ENCODE measurements at places on chromosomes 7 and 10.

DNA sequence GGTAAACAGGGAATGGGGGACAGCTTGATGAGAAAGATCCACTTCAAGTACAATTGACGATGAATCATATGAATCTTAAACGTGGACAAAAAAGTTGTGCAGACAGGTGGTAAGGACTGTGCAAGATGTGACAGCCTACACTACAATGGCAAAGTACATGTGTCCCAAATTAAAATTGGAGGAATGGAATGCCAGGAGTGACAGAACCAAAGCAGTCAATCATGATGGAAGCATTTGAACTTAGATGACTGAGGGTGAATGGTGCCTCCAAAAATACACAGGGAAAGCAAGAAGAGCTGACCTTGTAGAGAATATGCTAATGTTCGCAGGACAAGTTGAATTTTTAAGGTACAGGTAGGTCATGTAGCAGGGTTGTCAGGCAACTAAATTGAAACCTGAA lies 150.3 kb upstream of the WNT16 start:
- no peak overlapping the region for H3K27ac ChIP-seq
- DNase-seq = no peak
- no peak overlapping the region for H3K4me3 ChIP-seq
- H3K27me3 ChIP-seq = peaks cover 2% of the 10 kb centered on the region

DNA sequence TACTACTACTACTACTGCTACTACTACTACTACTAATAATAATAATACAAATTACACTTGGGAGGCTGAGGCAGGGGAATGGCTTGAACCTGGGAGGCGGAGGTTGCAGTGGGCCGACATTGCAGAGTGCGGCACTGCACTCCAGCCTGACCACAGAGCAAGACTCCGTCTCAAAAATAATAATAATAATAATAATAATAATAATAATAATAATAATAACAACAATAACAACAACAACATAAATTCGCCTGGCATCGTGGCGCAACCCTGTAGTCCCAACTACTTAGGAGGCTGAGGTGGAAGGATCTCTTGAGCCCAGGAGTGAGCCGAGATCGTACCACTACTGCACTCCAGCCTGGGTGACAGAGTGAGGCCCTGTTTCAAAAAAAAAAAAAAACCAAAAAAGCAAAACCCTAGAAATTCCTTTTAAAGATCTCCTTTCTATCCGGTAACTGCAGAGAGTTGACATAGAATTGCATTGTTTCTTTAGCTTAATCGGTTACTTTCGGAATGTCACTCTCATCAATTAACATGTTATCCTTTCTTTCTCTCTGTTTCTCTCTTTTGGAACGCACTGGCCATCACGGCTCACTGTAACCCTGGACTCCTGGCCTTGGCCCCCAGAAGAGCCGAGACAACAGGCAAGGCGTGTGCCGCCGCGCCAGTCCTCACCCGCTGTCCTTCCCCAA lies 972 bp downstream of the PHYH start:
- no peak for DNase-seq
- H3K36me3 ChIP-seq = no peaks in the 10 kb centered on the region
- peaks cover 7% of the 10 kb centered on the region for H3K27me3 ChIP-seq
- H3K27ac ChIP-seq = peak overlapping the region; percentile 46

DNA sequence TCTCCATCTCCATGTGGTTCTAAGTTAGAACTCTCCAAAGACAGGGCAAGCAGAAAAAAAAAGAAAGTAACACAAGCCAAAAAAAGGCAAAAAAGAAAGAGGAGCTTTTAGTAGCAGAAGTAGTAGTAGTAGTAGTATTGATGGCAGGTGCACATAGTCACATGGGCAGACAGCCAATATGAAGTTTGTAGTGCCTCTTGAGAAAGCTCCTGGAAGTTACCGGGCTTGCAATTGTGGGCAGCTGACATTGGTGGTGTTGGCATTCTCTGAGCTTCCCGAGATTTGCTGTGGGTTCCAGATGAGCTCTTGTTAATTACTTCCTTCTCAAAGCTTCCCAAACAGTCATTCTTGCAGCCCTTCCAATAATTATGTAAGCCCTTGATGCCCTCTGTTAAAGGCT lies 1128.5 kb downstream of the TYW1 start:
- H3K4me3 ChIP-seq = no peak overlapping the region
- no peak overlapping the region for H3K27ac ChIP-seq
- H3K36me3 ChIP-seq = no peaks in the 10 kb centered on the region
- H3K4me1 ChIP-seq = no peaks in the 10 kb centered on the region
- peaks cover 2% of the 10 kb centered on the region for H3K27me3 ChIP-seq
- no peak for DNase-seq

GRCh38 chr7:144454256-144455039 lies 51.0 kb upstream of the NOBOX start:
- DNase-seq = no peak
- H3K27me3 ChIP-seq = no peaks in the 10 kb centered on the region
- H3K27ac ChIP-seq = no peak overlapping the region
- peaks cover 4% of the 10 kb centered on the region for H3K4me1 ChIP-seq
- no peaks in the 10 kb centered on the region for H3K36me3 ChIP-seq

GRCh38 chr7:98459529-98459928 lies 58.6 kb upstream of the BAIAP2L1 start:
- no peak overlapping the region for H3K4me3 ChIP-seq
- DNase-seq = no peak
- H3K36me3 ChIP-seq = no peaks in the 10 kb centered on the region
- H3K4me1 ChIP-seq = no peaks in the 10 kb centered on the region
- H3K27me3 ChIP-seq = peaks cover 6% of the 10 kb centered on the region

DNA sequence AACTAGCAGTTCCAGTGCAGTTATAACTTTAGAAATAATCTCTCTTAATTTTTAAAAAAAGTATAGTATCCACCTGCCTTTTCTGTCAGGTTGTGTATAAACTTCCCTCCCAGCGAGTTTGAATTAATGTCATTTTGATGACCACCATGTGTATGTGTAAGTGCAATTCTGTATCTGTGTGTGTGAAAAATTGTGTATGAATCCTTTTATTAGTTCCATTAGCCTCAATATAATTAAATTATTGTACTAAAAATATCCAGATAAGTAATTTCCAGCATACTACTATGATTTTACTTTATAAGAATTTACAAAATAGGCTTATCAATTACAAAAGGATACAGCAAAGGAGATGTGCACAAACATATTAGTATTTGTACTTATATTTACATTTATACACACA lies 421.1 kb upstream of the LRGUK start:
- peaks cover 3% of the 10 kb centered on the region for H3K4me1 ChIP-seq
- H3K27me3 ChIP-seq = no peaks in the 10 kb centered on the region
- no peak overlapping the region for H3K4me3 ChIP-seq

DNA sequence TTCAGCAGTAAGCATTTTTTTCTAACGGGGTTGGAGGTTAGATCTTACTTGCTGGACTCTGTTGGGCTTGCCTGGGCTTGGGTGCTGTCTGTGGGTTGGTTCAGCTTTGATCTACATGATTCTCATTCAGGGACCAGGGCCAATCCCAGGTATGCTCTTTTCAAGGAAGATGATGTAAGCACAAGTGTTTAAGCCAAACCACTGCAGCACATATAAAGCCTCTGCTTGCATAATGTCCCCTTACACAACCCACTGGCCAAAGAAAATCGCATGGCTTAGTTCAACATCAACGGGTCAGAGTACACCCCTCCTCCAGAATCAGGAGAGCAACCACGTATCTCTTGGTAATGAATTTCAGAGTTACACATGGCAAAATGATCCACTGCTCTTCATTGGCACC lies 83.9 kb downstream of the DNAJB9 start:
- H3K27me3 ChIP-seq = peaks cover 2% of the 10 kb centered on the region
- peaks cover 6% of the 10 kb centered on the region for H3K4me1 ChIP-seq
- H3K4me3 ChIP-seq = no peak overlapping the region
- no peaks in the 10 kb centered on the region for H3K36me3 ChIP-seq
- H3K27ac ChIP-seq = no peak overlapping the region
- no peak for DNase-seq

DNA sequence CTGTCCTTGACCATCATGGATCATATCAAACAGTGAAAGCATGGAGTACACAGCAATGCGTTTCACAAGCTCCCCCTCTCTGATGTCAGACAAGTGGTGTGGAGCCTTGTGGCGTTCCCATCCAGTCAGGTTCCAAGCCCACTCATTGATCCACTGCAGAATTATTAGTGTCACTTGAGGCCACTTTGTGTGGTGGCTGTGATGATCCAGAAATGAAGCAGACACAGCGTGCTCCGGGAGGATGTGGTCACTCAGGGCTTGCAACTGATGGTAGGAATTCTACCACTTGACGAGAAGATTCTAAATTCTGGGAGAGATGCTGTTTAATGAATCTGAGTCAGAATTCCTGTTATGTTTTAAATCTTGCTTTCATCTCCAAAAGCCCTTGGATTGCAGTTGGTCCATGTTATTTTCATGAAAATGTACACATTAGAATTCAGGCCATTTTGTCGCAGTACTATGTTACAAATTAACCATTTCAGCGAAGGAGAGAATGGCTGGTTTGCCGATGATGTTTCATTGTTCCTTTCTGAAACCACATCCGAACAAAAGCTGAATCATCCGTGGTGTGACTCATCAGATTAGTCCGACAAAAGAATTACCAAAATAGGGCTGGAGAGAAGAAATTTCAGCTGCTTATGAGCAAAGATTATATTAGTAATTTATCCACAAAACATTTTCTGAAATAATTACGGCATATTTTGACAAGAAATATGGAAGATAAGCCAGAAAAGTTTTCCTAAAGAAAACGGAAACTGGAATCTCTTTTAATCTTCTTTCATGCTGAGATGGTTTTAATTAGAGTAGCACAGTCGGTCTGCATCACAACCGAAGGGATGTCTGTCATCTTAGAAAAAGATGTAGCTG lies 48.1 kb downstream of the INSYN2A start:
- peak overlapping the region; percentile 4 for H3K27ac ChIP-seq
- no peak overlapping the region for H3K4me3 ChIP-seq
- peaks cover 1% of the 10 kb centered on the region for H3K27me3 ChIP-seq
- peaks cover 15% of the 10 kb centered on the region for H3K36me3 ChIP-seq
- peaks cover 3% of the 10 kb centered on the region for H3K4me1 ChIP-seq

GRCh38 chr10:73650537-73651331 lies 5.1 kb downstream of the SYNPO2L start:
- no peak for DNase-seq
- H3K4me3 ChIP-seq = no peak overlapping the region
- peaks cover 13% of the 10 kb centered on the region for H3K27me3 ChIP-seq
- peaks cover 4% of the 10 kb centered on the region for H3K36me3 ChIP-seq

- H3K27ac ChIP-seq = peak overlapping the region; percentile 4
- H3K4me1 ChIP-seq = peaks cover 32% of the 10 kb centered on the region
- peaks cover 12% of the 10 kb centered on the region for H3K27me3 ChIP-seq
- peaks cover 10% of the 10 kb centered on the region for H3K36me3 ChIP-seq
These were observed 1.2 kb upstream of the TMEM243 start for GRCh38 chr7:87220734-87221215.

GRCh38 chr10:113169853-113170460 lies 219.9 kb downstream of the TCF7L2 start:
- H3K27ac ChIP-seq = no peak overlapping the region
- H3K27me3 ChIP-seq = peaks cover 2% of the 10 kb centered on the region
- DNase-seq = no peak
- peaks cover 12% of the 10 kb centered on the region for H3K4me1 ChIP-seq
- no peak overlapping the region for H3K4me3 ChIP-seq
- H3K36me3 ChIP-seq = no peaks in the 10 kb centered on the region

GRCh38 chr10:122050311-122050710 lies 61.3 kb downstream of the TACC2 start:
- no peak overlapping the region for H3K27ac ChIP-seq
- peaks cover 3% of the 10 kb centered on the region for H3K4me1 ChIP-seq
- no peaks in the 10 kb centered on the region for H3K27me3 ChIP-seq
- DNase-seq = no peak
- no peak overlapping the region for H3K4me3 ChIP-seq

DNA sequence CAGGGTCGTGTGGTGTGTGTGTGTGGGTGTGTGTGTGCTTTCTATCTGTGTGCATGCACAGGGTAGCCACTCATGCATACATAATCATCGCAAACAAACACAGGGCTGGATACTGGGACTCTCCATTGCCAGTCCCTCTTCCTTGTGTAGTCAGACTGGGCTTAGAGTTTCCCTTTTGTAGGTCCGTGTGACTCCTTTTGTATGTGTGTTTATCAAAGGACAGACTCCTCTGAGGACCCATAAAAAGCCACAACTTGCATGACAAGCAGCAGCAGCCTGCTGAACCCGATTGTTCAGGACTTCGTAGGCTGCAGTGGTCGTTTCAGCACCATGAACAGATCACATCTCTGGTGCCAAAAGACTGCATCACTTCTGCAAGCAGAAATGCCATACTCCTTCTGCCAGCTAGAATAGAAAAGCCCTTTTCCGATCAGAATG lies 895 bp downstream of the VSTM2A start:
- no peaks in the 10 kb centered on the region for H3K27me3 ChIP-seq
- no peak overlapping the region for H3K4me3 ChIP-seq
- DNase-seq = peak; percentile 63

GRCh38 chr10:27701938-27702537 lies 43.6 kb downstream of the MKX start:
- no peak overlapping the region for H3K4me3 ChIP-seq
- H3K36me3 ChIP-seq = no peaks in the 10 kb centered on the region
- H3K27me3 ChIP-seq = no peaks in the 10 kb centered on the region
- no peak for DNase-seq

- no peaks in the 10 kb centered on the region for H3K36me3 ChIP-seq
- no peak overlapping the region for H3K4me3 ChIP-seq
- no peak for DNase-seq
These were observed 910.6 kb downstream of the KCNMA1 start for GRCh38 chr10:76727038-76727437.

- DNase-seq = no peak
- peaks cover 2% of the 10 kb centered on the region for H3K27me3 ChIP-seq
- H3K36me3 ChIP-seq = peaks cover 4% of the 10 kb centered on the region
- H3K4me1 ChIP-seq = peaks cover 2% of the 10 kb centered on the region
These were observed 611.3 kb upstream of the GALNT17 start for GRCh38 chr7:70520611-70521010.

DNA sequence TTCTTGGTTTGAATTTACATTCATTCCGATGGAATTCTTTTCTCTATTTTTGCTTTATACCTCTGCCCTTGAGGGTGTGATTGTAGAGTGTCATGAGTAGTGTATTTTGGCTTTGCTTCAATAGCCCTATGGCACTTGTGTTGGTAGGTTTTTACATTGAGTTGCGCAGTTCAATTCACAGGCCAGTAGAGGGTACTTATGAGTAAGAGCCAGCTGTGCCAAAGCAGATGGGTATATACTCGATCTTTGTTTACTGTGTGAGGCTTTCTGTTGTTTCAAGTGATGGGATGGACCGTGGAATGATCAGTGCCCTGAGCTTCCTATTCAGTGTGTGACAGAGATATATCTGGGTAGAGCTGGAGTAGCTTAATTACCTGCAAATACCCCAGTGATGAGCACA lies 4.3 kb upstream of the AKR1C3 start:
- no peaks in the 10 kb centered on the region for H3K4me1 ChIP-seq
- H3K27me3 ChIP-seq = peaks cover 1% of the 10 kb centered on the region
- DNase-seq = peak; percentile 7
- no peaks in the 10 kb centered on the region for H3K36me3 ChIP-seq
- no peak overlapping the region for H3K4me3 ChIP-seq

DNA sequence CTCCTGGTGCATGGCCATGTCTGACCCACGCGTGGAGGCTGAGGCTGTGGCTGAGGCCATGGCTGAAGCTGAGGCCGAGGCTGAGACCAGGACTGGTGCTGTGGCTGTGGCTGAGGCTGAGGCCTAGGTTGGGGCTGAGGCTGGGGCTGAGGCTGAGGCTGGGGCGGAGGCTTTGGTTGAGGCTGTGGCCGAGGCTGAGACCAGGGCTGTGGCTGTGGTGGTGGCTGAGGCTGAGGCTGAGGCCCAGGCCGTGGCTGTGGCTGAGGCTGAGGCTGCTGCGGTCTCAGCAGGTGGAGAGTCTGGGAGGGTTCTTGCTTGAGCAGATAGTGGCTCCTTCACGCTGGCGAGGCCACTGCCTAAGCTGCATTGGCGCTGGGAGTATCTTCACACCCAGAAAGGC lies 76.4 kb downstream of the WDR37 start:
- peaks cover 30% of the 10 kb centered on the region for H3K36me3 ChIP-seq
- H3K27ac ChIP-seq = no peak overlapping the region
- no peak for DNase-seq
- no peak overlapping the region for H3K4me3 ChIP-seq
- H3K4me1 ChIP-seq = no peaks in the 10 kb centered on the region
- H3K27me3 ChIP-seq = no peaks in the 10 kb centered on the region
